ENCODE measurements at places on chromosomes 1 and 21.

DNA sequence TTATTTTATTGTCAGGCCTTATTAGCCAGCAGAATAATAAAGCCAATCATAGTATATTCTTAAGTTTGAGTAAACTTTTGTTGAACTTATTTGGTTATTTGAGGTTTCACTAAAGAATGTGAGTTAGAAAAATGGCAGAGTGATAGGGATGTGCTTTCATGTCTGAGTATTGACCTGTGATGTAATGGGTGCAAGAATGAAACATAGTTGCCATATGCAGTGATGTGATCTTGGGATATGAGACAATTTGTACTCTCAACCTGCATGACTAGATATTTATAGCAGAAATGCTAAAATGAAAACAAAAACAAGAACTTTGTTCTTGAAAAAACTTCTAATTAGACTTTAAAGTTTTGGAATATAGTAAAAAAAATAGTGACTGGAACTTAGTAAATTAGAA is 97.9 kb downstream of the DISP1 start:
- DNase-seq: no peak

DNA sequence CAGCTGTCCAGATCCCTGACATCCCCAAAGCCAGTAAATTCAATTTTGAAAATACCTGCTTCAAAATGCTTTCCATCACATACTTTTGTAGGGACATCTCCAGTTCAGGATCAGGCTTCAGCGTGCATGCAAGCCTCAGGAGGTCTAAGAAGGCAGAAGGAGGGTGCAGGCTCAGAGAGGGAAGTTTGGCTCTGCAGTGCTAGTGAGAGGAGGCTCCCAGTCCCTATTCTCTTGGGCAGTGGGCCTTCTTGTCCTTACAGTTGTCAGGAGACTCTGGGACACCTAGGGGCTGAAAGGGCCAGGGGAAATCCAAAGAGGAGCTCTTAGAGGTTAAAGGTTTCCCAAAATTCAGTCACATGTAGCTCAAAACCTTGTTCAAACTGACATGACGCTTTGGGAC is 20.1 kb downstream of the ADCY10 start:
- no peak for DNase-seq

DNA sequence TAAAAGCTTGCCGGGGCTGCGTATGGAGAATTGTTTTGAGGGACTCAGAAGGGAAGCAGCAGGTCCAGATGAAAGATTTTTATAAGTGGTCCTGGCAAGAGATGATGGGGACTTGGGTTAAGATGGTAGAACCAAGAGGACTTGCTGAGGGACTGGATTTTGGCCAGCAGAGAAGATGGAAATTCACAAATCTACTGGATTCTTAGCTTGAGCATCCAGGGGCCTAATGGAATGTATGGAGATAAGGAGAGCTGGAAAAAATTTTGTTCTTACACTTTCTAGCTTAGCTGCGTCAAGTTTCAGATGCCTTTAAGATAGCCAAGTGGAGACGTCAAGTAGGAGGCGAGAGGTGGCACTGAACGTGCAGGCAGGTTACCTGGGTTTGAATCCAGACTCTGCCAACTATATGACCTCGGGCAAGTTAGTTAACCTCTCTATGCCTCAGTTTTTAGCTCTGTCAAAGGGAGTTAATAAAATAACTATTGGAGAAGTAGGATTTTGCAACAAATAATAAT is 3.4 kb upstream of the RBP7 start:
- DNase-seq: no peak

GRCh38 chr1:63321066-63321784 is 1.1 kb upstream of the FOXD3 start:
- DNase-seq: no peak

Data from HEK293T (cell line).